ENCODE measurements at places on chromosomes 4 and X.

DNA sequence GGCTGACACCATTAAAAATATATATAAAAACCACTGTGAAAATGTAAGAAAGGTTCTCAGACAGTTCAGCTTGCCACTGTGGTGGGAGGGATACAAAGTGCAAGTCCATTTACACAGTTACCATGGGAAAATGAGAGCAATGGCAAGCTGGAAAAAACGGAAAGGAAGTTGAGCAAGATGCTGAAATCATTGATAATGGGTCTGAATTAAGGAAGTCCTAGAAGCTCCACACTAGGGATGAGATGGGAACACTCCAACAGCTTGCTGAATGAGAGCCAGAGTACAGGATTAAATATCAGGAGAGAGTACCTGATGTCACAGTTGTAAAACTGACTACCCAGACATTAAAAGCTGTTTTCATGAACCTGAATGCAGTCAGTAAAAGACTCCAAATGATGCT, 218.6 kb downstream of the PRDM5 start:
- no peak for DNase-seq

DNA sequence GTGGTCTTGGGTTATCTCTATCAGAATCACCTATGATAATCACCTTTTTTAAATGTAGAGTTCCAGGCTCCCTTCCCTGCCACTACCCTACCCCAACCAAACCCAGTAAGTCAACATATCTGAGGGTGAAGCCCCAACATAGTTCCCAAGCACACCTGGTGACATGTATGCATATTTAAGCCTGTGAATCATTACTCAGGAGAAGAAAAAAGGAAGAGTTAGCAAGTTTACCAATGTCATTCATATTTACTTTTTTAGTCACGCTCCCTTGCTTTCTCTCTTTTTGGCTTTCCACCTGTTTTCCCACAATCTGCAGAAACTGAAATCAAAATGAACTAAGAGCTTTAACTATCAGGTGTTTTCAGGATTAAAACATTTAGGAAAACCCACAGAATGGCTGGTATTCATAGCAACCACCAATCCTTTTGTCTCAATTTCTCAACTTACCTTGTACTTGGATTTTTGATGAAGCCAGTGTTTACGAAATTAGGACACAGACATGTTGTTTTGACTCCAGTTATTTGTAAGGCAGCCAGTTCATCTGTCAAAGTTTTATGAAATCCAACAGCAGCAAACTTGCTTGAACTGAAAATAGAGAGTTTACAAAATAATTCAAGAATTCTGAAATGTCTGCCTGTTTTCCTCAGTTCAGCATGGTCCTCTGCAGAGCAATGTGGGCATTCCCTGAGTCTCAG, 34.0 kb downstream of the HSD17B11 start:
- no peak for DNase-seq

- no peak for DNase-seq
Observed at GRCh38 chrX:34918091-34918736, 24.4 kb upstream of the FAM47B start.

- DNase-seq = no peak
Observed at GRCh38 chr4:181611033-181611711, 632.0 kb upstream of the TENM3 start.

DNA sequence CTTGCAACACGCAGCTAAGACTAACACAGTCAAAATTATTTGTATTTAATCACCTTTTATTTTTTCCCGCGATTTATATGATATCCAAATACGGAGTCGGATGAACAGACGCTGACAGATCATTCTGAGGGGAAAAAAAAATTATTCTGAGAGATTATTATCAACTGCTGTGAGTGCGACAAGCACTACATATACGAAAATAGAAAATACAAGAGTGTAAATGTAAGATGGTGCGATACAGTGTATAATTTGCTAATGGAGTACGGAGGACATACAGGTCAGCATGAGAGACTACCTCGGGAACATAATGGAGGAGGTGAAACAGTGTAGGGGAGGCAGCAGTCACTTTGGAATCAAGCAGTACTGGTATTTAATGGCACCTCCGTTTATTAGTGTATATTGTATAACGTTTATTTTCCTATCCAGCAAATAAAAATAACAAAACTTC, 2.8 kb upstream of the LIN54 start:
- no peak for DNase-seq

- no peak for DNase-seq
Observed at GRCh38 chr4:113555868-113556267, 205.7 kb downstream of the CAMK2D start.

GRCh38 chrX:22063284-22063683, 31.2 kb downstream of the PHEX start:
- no peak for DNase-seq

GRCh38 chr4:136725286-136726081, 806.8 kb downstream of the PCDH18 start:
- DNase-seq = no peak

GRCh38 chr4:73777612-73778011, 37.2 kb downstream of the CXCL8 start:
- no peak for DNase-seq

DNA sequence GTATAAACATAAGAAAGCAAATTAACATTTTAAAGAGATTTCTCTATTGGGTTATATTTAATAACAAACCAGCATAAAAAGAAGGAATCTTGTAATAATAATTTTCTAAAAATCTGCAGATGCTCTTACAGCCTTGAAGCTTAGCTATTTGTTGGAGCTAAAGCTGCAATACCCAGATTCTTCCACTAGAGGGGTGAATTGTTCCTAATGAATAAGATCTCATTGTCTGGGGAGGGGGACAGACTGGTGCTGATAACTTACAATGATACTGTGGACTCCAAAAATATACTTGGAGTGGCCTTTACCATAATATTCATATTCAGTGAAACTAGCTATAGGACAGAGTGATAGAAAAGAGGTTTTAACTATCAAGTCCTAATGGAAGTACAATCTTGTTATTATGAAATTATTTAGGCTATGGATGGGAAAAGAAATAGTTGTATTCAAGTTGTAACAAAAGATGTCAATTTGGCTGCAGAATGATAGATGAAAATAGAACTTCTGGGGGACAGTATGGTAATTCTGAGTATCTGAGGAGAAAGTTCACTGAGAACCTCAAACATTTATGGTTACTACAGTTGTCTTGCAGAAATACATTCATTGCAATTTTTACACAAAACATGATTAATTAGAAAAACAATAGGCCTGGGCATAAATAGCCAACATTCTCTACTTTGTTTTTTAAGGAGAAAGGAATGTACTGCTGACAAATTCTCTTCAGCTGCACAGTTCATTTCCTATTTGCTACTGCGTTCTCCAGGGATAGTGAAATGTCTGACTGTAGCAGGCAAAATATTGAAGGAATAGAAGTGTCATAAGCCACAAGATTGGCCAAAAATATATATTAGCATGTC, 443.3 kb downstream of the GBA3 start:
- no peak for DNase-seq

Data from activated CD4-positive, CD25-positive, alpha-beta regulatory T cell (primary cell).